ENCODE measurements at places on chromosomes 5 and 9. TPM values are rescaled to one million over a fixed set of nuclear protein-coding genes. Genes with fewer than 3 reads are reported as not detected.

DNA sequence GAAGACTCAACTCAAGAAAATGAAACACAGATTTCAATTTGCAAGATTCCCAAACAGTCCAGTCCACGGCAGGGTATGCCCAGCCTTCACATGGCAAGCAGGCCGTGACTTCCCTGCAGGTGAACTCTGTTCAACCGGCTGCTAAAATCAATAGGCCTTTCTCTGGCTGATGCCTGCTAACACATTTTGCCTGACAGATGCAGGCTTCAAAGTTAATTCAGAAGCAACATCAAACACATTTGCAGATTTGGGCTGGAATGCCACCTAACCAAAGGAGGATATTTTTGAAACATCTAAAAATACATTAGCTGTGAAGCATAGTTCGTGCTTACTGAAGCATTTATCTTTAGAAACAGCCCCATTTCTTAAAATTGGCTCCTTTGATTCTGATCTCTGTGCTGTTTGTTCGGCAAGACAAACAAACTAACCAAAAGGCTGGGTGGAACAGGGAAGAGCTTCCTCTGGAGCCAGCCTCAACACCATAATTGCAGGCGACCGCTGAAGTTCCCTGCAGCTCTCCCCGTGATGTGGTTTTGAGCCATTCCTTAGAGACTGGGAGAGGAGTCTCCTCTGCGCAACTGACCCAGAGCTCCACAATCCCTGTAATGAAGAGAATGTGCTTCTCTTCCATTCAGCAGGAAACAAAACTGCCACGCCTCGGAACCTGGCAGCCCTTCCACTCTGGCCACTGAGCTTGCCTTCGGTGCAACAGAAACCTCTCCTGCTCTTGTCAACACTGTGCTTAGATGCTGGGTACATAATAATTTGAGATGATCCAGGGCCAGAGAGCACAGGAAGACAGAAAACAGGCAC is 126.5 kb downstream of the MYO10 start:
- no peak for DNase-seq

GRCh38 chr5:17223367-17224185 is 6.1 kb downstream of the BASP1 start:
- no peak for DNase-seq

GRCh38 chr5:141182248-141182647 is at the start of gene PCDHB16:
PCDHB16 (plus strand) TSS chr5:141182387; CDS start chr5:141182560, 173 bp downstream.
- DNase-seq = no peak

- no peak for DNase-seq
These were observed 13.8 kb downstream of the RGMB start for GRCh38 chr5:98787131-98787719.

EQTN gene
- total RNA-seq = not detected

DNA sequence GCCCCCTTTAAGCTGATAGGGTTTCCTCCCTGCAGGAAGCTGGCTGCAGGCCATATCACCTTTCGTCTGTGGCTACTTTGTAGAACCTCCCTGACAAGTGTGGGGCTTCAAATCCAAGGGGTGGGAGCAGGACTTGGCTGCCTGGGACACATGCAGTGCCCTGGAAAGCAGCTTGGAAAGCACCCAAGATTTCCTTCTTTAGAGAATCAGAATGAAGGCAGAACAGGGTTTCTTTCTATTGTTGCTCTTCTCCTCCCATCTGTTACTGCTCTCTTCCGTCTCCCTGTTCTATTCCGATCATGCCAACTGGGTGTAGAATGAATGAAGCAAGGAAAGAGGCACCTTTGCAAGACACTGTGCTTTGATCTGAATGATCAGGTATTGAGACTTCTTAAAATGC is 282.2 kb downstream of the MED10 start:
- DNase-seq = no peak

DNA sequence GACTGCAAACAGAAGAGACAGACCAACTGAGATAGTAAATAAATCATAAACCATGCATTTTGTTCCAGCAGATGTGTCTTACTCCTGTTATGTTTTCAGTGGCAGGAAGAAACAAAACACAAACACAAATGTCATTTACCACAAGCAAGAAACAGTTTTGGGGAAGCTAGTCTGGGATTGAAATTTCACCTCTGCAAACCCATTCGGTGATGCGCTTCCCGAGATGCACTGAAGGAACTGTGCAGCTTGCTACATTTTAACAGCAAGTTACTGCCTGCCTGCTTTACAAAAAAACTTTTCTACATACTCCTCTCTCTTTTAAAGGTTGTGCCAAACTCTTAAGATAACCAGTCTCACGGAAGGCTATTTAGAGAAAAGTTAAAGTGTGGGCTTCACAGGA is 3.2 kb downstream of the MACROH2A1 start:
- DNase-seq = no peak

DNA sequence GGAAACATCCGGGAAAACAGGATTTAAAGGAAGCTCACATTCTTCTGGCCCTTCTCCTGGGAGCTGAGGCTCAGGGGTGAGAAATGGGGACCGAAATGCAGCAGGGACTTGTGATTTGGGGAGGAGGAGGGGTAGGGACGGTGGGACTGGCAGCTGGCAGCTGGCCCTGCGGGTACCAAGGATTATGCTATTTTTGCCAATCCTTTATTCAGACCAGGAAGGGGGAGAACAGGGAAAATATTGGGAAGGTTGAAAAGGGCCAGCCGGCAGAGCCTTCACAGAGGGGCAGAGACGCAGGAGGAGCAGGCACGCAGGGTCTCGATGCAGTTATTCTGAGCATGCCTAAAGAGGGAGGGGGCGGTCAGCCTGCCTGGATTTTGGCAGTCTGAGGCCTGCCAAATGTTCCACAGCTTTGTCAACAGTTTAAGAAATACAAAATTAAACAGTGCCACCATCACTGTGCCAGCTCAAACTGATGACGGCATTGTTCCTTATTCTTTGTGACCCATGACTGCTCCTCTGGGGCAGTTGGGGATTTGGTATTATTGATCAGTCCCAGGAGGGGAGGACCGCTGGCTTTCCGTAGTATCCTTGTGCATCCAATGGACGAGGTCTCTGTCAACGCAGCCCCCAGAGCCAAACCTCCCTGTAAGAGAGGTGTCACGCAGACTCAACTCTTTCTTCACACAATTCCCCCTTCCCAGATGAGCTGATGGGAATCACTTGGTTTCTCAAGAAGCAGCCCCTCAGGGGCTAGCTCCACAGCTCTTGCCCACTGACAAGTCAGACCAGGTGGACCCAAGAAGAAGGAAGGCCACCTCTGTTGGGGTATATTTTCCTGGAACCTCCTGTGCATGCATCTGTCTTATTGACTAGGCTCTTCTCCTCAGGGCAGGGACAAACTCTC is 553.3 kb downstream of the BNC2 start:
- no peak for DNase-seq

- no peak for DNase-seq
These were observed 59.1 kb downstream of the BOD1 start for GRCh38 chr5:173557123-173557903.

MELK gene
- total RNA-seq = 51.4 TPM

PCDHGA1 gene
- 0.05 TPM for total RNA-seq

FOXD4L6 gene
- not detected for total RNA-seq

PCDHGA3 gene
- not detected for total RNA-seq

GRCh38 chr5:175168882-175169507 is 275.0 kb downstream of the DRD1 start:
- DNase-seq = no peak

ANKRD18A gene
- 8.4 TPM for total RNA-seq

- no peak for DNase-seq
These were observed 241.2 kb downstream of the FAM114A2 start for GRCh38 chr5:153797484-153797883.

DNA sequence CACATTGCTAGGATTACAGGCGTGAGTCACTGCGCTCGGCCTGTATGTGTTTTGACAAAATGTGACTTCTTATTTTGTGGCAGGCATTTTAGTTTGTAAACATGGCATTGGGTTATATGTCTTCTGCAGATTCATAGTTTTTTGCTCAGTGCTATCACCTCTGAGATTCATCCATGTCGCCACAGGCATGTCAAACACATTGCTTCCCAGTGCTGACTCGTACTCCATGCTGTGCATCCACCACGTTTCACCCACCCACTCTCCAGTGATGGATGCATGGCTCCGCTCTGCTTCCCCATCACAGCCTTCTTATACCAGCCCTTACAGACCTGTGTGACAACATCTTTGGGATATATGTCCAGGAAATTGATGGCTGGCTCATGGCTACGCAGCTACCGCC is 158.8 kb downstream of the GAS1 start:
- DNase-seq = no peak

DNA sequence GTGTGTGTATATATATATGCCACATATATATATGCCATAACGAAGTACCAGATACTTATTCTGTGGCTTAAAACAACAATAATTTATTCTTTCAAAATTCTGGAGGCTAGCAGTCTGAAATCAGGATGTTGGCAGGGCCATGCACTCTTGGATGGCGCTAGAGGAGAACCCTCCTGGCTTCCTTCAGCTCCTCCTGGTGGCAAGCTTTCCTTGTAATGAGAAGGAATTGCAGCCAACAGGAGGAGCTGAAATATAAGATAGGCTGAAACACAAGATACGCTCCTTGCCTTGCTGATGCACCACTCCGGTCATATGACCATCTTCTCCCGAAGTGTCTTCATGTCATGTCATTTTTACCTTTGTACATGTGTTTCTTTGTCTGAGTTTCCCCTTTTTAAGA is 368.1 kb upstream of the CTNND2 start:
- DNase-seq = no peak

PDE6A gene
- total RNA-seq = not detected

DNA sequence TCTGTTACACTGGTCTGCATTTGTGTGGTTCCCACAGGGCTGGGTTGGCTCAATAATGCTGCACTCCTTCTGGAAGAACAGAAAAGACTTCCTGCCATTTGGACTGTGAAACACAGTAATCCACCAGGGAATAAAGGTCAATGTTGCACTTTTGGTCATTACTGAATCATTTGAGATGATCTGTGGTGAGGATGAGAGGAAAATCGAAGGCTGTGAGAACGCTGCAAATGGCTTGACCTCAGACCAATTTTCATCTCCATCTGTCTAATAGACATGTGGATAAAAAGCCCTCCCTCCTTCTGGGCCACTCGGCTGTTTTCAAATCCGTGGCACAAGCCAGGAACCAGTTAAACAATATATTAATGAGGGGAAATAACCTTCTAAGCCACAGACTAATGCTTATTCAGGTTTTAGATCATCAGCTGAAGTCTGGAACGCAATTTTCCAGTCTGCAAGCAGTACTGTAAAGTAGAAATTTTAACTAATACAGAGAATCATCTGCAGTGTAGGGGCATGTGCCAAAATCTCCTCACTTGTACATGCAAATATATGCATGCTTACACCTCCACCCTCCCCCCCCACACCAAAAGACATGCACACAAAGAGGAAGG is 20.2 kb downstream of the TLE1 start:
- DNase-seq = no peak

IFNK gene
- total RNA-seq = not detected

- DNase-seq = no peak
These were observed 102.2 kb downstream of the DEPDC1B start for GRCh38 chr5:60597572-60598320.

DNA sequence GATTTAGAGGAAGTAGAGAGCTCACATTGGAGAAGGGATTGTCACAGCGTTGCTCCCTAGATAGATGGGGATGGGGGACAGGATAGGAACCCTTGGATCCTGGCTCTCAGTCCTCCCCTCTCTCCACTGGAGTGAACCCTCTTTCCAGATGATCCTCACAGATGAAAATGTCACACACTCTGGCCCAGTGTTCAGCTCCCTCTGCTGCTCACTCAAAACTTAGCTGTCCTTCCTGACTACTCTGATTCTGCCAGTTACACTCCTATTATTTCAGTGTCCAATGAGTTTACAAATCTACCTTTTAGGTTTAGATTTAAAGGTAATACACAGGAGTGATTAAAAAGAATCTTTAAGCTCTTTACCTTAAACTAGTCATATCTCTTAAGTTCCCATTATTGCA is 5.8 kb upstream of the SPINK7 start:
- no peak for DNase-seq

MED7 gene
- 12.7 TPM for total RNA-seq

GRCh38 chr5:93574491-93575305 is 6.3 kb downstream of the NR2F1-AS1 start:
- DNase-seq = no peak

DNA sequence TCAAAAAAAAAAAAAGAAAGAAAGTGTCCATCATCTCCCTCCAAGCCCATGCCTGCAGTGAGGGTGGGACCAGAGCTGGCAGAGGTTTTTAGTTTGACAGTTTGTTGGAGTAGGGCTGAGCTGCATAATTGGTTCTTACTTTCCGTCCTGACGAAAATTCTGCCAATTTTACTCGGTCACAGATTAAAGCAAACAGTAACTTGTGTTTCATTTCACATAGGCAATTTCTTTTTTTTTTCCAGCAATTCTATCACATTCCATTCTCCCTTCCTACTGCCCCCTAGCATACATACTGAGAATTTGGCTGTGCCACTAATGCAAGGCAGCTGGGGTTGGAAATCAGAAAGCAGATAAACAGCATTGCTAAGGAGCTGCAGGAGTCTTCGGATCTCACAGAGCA is 132.4 kb downstream of the FRMD3 start:
- DNase-seq = no peak

GRCh38 chr5:17241635-17242034 is 24.2 kb downstream of the BASP1 start:
- no peak for DNase-seq

- DNase-seq = peak; percentile 98
These were observed at the start of the genes HDAC3 and RELL2 for GRCh38 chr5:141636413-141637122. HDAC3 (minus strand) TSS chr5:141636849; CDS start chr5:141636790, 59 bp downstream. RELL2 (plus strand) TSS chr5:141636997; CDS start chr5:141638226, 1,229 bp downstream.

CCNO gene
- total RNA-seq = 0.19 TPM

GRCh38 chr5:18216729-18217128 is 582.5 kb downstream of the TAF11L14 start:
- DNase-seq = no peak

PALM2AKAP2 gene
- total RNA-seq = 0.05 TPM

- no peak for DNase-seq
These were observed 11.5 kb downstream of the PRRC2B start for GRCh38 chr9:131405428-131405827.

DNA sequence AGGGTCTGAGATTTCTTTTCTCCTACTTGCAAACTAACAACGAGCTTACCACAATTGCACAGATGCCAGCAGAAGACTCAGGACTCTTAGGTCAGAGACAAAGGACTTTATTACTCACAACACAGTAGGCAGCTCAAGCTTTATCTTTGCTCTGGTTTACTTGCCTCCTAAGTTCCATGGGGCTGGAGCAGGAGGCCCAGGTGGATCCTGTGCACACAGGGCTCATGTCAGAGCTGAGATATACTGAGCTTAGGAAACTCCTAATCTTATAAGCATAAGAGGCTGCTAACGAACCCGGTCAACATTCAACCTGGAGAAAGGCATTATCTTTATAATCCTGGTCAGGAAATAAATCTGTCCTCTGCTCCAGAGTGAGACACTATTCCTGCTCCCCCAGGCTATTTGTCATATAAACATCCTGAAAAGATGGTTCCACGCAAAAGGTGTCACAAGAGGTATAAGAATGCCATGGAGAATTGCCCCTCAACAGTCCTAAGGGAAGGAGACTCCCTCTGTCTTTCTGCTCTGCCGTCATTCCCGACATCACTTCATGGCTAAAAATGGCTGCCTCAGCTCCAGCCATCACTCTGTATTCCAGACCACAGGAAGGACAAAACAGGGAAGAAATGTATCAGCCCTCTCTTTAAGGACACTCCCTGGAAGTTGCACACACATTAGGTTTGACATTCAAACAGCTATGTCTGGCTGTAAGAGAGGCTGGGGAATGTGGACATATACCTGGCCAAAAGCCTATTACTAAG is 16.2 kb downstream of the DUSP1 start:
- DNase-seq = no peak

CFAP77 gene
- not detected for total RNA-seq
